ENCODE measurements at places on chromosomes 13 and 19.

DNA sequence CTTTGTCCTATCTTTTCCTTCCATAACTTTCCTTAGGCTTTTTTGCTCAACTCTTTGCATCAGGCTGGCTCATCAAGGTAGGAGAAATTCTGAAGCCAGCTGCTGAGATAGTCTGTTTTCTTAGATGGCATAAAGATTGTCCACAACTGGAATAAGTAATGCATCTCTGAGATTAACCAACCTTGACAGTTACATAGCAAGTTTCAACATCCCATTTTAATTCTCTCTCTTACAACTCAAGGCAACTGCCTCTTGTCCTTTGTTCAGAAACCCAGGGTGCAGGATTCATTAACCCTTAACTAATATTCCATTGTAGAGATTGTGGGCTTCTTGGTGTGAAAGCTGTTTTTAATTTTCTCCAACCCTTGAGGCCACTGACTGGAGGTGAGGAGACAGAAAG, 239.2 kb downstream of the LACC1 start:
- DNase-seq = no peak

GRCh38 chr19:1406774-1407527, 435 bp upstream of the DAZAP1 start:
- DNase-seq = peak; percentile 100

GRCh38 chr13:98648141-98648540, 71.2 kb upstream of the STK24 start:
- no peak for DNase-seq

- no peak for DNase-seq
Measured at GRCh38 chr13:79018166-79018565, 359.2 kb upstream of the OBI1 start.

DNA sequence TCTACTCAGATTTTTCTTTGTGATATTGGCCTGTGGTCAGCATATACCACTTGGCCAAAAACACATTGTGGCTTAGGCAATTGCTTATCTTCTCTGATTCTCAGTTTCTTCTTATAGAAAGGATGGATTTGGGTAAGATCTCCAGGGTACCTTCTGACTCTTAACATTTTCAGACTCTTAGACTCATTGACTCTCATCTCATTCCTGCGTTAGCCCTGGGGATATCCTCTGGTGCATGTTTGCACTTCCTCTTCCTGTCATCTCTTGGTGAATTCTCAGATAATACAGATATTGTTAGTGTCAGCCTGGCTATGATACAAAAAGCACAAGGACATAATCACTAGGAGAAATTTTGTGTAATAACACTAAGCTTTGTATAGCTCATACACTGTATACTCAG, 492.5 kb upstream of the GPC6 start:
- no peak for DNase-seq

- DNase-seq = no peak
Measured at GRCh38 chr13:65387743-65388347, 1842.3 kb downstream of the PCDH9 start.

DNA sequence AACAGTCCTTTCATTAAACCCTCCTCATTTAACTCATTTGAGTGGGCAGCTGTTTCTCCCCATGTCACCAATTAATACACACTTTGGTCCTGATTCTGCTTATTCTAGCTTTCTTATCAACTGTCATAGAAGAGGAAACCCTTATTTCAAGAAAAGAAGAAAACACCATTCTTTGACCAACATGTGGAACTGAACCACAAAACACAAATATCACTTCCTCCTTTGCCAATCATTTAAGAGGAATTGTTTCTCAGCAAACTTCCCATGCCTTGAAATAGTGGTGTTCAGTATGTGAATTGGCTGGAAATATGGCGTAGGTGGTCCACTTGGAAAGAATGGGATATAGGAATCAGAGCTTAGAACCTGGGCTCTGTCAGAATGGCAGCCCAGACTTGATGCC, 20.4 kb downstream of the MBD3L2B start:
- DNase-seq = no peak

- no peak for DNase-seq
Measured at GRCh38 chr19:34218818-34219164, 35.6 kb upstream of the GARRE1 start.

DNA sequence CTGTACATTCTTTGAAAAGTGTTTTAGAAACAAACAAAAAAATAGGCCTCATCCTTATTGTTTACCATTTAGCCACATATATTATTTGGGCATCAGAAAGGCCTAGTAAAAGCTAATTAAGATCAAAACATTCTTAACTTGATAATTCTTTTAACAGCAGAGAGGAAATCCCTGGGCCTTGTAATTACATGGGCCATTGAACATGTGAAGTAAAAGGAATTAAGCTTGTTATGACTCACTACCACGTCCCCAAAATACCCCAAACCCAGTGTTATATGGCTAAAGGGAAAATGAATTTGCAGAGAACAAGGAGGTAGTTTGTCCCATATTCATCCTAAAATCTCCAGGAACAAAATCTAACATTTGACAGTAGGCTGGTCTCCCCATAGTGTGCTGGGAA, 439.8 kb downstream of the ITGBL1 start:
- DNase-seq = no peak

DNA sequence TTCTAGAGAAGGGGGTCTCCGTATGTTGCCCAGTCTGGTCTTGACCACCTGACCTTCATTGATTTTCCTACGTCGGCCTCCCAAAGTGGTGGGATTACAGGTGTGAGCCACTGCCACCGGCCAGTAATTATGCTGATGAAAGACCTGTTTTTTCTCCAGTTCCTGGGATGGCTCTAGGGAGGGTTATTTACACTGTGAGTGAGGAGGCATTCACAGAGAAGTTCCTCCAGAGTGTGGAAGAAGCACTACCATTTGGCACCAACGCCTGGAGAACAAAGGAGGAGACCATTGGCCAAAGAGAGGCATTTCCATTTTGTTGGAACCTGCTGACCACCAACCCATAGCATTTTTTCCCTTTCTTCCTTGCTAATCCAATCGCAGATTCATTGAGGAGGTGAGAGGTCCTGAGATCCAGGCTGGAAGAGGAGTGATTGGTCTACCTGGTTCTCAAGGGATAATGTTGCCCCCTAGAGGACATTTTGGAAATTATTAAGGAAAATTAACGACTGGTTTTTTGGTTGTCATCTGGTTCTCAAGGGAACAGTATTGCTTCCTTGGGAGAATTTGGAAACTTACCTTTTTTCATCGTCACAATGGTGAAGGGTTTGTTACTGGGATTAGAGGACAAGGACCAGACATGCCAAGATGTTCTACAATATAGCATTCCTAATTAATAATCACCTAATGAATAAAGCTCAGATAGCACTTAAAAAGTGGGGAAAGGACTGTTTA, 5.5 kb upstream of the SAE1 start:
- peak; percentile 55 for DNase-seq

DNA sequence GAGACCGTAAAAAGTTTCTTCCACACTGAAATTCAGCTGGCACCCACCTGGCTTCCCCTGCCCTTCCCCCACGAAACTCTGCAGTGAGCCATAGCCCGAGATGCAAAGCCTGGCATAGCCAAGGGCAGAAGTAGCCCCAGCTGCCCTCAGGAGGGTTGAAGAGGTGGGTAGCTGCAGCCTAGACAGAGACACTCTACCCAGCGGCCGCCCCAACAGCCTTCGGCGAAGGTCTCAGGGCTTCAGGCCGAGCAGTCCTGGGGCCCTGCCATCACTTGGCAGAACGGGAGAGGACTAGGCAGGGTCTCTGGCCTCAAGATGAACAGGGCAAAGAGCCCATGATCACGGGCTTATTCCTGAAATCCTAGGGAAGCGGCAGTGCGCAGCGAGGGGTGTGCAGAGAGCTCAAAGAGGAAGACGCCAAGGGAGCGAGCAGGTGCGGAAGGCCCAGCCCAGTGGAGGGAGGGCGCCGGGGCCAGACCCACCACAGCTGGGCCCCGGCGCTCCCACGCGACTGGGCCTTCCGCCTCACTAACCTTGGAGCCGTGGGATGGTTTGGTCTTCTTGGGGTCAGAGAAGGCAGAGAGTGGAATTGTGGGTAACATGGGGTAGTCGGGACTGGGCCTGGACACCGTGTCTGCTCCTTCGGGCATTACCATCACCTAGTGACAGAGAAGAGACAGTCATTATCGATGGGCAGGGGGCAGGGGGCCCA, 53.2 kb downstream of the MLLT1 start:
- DNase-seq = no peak

GRCh38 chr13:51154029-51154555, 43.0 kb upstream of the C13orf42 start:
- no peak for DNase-seq

GRCh38 chr19:7213628-7214323, 80.4 kb downstream of the INSR start:
- no peak for DNase-seq

DNA sequence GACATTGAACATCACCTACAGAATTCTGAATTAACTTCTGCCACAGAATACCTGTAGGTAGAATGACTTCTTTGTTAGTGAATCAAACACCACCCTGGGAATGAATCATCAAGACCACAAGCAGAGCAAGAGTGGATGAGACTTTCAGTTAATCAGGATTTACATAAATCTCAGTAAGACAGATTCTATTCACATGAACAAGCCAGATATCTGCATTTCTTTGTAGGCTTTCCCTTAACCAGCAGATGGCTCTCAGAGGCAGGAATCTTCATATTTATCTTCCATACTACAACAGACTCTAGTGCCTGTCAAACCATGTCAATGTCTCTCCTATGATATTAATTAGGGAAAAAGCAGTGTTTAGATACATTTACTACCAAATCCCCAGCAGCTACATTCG, 412.1 kb downstream of the KLF12 start:
- no peak for DNase-seq

DNA sequence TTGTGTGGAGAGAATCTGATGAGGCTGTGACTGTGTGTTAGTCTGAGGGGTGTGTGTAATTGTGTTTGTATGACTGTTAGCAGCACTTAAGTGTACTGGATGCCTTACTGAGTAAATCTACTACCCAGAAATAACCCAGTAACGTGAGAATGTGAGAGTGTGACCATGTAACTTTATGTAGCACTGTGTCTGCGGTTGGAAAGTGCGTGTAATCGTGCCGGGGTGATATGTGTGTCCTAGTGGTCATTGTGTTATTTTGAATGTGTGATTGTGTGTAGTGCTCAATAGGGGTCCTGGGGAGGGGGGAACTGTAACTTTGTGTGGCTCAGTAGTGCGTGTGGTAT, 550 bp downstream of the ZNF383 start:
- no peak for DNase-seq

GRCh38 chr19:8252922-8253589, 43.9 kb downstream of the CERS4 start:
- peak; percentile 76 for DNase-seq

GRCh38 chr13:38662362-38662761, 24.5 kb upstream of the FREM2 start:
- no peak for DNase-seq
